COR-L47 (cell line): ENCODE measurements at places on chromosomes 2 and 18.

DNA sequence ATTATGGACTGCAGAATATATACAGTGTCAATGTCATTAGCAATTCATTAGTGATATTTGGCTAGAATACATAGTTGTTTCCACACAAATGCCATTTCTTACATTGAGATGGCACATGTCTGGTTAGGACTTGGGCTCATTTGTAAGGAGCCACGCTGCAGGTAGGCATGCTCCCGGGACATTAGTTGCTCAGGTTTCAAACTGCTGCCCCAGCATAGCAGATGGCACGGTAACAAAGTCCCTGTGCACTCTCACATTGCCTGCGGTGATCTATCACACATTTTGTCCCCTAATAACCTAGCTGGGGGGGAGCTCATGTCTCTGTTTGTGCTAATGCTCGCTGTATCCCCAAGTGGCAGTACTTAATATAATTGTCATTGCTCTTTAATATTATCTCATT, 185.1 kb downstream of the NEDD4L start:
- no peak for DNase-seq

- no peak for DNase-seq
Observed at GRCh38 chr18:56545464-56545863, 92.9 kb downstream of the TXNL1 start.

- no peak for DNase-seq
Observed at GRCh38 chr2:27871802-27872201, 18.4 kb downstream of the RBKS start.

GRCh38 chr2:32277363-32277673, 386 bp upstream of the YIPF4 start:
- DNase-seq, result no peak

DNA sequence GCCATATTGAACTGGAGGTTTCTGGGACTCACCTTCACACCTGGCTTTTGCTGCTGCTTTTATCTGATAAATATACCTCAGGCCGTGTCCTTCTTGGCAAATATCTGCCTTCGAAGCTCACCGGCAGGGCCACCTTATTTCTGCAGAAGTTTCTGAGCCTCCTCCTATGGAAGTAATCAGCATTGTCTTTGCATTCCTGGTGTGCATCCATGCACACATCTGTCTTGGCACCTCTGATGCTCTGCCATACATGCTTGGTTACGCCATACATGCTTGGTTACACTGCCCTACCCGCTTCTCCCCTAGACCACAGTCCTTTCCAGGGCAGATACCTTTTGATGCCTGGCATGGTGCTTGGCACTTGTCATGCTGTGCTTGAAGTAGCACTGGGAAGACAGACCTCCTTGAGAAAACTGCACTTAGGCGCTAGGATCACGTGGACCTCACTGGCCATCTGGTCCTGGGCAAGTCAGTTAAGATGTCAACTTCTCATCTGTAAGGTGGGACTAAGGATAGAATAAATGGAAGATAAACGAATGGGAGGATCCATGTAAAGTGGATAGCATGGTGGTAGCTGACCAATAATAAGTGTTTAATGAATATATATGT, 66.8 kb downstream of the ZNF236 start:
- no peak for DNase-seq

DNA sequence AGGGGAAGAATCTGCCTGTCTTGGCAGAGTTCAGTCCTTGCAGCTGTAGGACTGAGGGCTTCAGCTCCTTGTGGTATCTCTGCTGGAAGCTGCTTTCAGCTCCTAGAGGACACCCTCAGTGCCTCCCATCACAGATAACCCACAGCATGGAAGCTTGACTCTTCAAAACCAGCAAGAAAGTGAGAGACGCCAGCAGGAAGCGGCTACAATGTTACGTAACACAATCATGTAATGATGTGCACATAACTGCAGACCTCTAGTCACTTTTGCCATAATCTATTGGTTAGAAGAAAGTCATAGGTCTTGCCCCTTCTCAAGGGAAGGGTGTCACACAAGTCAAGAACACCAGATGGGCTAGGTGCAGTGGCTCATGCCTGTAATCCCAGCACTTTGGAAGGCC, 69.1 kb upstream of the AFF3 start:
- no peak for DNase-seq

- no peak for DNase-seq
Observed at GRCh38 chr18:58249712-58250111, 205.7 kb downstream of the NEDD4L start.

- DNase-seq, result peak; percentile 56
Observed at GRCh38 chr2:176637486-176638166, 368.4 kb downstream of the MTX2 start.

DNA sequence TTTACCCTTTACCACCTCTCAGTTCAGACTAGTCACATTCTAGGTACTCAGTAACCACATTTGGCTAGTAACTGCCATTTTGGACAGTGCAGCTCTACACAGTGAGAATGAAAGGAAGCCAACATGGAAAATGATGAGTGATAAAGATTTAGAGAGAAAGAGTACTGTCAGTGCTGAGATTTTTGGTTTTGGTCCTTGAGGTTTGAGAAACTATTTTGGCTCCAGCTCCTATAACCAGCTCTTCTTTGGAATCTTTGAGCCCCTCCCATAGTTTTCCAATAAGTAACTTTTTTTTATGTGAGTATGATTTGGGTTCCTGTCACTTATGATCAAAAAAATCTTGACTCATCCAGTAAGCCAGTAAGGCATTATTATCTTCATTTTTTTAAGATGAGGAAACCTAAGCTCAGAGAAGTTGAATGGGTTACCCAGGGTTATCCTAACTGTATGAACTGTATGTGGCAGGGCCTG, 173.0 kb downstream of the BABAM2 start:
- DNase-seq, result no peak

DNA sequence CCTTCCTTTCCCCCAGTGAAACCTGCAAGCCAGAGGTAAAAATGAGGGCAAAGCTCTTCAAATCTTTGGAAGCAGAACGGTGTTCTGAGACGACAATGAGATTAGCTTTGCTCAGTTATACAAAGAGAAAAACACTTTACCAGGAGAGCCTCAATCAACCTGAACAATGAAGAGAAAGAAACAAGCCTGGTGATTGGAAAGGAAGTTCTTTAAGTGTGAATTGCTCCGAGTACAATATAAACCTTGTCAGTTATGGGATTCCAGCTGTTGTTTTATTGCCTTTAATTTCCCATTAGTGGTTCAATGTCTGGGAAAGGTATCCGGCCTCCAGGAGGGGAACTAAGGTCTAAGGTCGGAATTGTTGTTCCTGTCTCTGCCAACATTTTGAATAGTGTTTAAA, 901.6 kb downstream of the EPHA4 start:
- peak; percentile 83 for DNase-seq

DNA sequence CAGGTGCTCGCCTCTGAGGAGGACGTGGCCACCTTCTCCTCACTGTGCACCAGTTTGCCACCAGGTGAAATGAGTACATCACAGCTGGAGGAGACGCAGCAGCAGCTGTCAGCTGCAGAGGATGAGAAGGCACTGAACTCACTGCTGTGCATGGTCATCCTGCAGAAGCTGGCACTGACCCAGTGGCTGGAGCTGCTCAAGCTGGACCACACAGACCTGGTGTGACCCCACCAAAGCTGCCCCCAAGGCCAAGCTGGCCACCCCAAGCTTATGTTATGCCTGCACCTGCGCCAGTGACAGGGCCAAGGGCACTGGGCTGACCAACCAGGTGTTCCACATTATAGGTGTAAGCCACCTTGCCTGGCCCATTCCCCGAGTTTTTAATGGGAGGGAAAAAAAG, 19.3 kb downstream of the CLK1 start:
- no peak for DNase-seq

DNA sequence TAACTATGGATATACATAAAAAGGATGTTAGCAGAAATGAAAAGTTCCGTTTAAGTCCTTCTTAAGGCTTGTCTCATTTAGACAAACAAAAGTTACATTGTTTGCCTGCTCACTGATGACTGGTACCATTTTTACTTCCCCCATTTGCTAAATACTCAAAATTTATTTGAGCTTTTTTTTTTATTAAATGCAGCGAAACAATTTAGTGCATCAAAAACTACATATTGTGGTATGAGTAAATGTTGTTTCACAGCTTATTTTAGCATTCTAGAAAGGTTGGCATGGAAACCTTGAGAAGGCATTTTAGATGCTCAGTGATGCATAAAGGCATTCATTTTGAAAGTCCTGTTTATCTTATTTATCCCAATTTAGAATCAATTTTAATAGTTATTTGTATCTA, 100.0 kb downstream of the MAP2 start:
- DNase-seq, result no peak

DNA sequence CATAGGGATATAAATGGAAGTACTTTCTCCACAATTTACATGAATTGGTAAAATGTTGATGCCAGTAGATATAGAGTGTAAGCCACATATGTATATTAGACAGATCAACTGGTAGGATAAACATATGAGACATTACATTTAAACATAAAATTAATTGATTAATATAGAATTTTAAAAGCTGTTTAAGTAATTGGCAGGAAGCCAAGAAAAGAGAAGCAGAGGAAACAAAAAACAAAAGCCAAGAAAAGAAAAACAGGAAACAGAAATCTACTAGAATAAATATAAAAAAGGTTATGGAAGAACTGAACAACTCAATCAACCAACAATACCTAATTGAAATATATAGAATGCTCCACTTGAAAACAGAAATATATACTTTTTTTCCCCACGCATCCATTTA, 920.1 kb upstream of the TMEFF2 start:
- DNase-seq, result no peak

GRCh38 chr18:23626451-23627279, 36.0 kb downstream of the ANKRD29 start:
- DNase-seq, result no peak

DNA sequence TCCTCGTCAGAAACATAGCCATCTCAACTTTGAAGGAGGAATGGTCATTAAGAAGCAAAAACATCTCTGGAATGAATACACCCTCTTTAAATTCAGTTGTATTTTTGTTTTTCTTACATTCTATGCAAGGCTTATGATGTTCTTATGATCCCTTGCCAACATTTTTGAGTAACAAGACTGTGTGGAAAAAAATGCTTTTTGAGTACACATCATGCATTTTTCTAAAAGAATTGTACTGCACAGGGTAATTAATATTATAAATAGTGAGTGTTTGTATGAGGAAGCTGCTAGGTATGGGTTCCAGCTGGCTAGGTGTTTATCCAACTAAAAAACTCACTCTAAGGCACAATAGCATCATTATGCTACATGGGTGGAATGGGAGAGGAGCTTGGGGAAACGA, 59.0 kb upstream of the SPATS2L start:
- no peak for DNase-seq

GRCh38 chr2:156023229-156023869, 309.2 kb downstream of the NR4A2 start:
- DNase-seq, result no peak

DNA sequence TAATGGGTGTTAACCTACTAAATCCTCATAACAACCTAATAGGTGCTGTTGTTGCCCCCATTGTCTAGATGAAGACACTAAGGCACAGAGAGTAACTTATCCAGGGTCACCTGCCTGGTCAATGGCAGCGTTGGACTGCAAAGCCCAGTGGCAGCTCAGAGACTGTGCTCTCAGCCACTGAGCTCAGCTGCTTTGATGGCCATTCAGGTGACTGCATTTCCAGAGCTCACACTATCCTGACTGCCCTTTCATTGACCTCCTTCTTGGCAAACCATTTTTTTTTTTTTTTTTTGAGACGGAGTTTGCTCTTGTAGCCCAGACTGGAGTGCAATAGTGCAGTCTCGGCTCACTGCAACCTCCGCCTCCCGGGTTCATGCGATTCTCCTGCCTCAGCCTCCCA, 115.2 kb downstream of the MAPK4 start:
- no peak for DNase-seq

DNA sequence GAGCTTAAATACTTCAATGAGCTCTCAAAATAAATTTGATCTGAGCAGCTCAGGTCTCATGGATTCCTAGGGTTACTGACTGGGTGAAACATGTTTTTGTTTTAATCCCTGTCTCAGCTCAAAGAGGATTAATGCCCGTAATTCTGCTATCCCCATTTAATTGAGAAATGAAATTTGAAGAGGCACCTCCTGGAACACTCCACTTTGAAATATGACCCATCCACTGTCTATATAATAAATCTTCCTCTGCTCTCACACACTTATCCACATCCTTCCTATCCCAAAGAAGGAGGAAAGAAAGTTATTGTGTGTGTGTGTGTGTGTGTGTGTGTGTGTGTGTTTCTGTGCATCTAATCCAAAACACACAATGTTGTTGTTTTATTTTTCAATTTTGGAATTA, 2082.4 kb upstream of the PIK3C3 start:
- DNase-seq, result no peak

DNA sequence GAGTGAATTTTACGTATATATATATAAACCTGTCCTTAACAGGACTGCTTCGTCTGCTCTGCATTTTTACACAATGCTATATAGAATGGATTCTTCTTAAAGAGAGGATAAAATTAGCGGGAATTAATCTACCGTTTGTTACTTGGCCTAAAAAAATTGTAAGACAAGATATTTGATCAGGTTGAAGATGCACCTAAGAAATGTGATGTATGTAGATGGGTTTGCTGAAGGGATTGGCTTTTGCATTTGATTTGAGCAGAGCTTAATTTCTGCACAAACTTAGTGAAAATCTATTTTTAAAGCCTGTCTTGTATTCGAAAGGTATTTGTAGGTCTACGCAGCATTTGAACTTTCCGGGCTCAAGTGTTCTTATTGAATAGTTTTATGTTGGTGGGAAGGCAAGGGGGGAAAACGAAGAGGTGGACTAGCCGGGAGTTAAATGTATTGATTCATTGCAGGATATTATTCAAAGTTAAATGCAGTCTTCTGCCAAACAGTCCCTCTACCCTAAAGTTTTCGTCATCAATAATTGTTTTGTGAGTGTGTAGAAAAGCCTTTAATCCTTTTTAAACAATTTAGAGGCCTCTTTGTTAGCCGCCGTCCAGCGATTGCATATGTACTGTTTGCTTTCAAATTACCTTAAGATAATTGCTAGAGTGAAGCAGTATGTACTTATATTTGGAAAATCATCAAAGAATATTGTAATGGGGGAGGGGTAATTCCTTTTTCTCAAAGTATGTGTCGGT, 1.2 kb downstream of the PPP1CB start:
- DNase-seq, result peak; percentile 37

- DNase-seq, result no peak
Observed at GRCh38 chr2:207148020-207148419, 17.7 kb downstream of the KLF7 start.

DNA sequence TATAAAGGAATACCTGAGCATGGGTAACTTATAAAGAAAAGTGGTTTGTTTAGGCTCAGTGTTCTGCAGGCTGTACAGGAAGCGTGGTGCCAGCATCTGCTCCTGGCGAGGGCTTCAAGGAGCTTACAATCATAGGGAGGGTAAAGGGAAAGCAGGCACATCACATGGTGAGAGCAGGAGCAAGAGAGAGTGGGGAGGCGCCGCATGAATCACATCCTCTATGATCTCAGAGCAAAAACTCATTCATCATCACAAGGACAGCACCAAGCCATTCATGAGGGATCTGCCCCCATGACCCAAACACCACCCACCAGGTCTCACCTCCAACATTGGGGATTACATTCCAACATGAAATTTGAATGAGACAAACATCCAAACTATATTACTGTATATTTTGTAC, 32.5 kb downstream of the R3HDM1 start:
- DNase-seq, result no peak

DNA sequence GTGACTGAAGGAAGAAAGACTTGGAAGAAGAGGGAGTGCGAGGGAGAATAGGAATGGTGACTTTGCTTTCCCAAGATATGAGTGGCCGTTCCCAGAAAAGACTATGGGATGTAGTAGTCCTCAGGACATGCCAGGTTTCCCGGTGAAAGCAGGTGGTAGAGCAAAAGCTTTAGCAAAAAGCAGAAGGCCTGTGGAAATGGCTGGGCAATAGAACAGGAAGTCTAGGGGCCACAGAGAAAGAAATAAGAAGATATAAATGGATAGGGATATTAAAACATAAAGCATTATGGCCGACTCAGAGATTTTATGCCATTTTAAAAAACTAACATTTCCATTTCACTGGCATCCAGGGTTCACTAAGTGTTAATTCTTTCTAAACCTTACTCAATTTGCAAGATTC, 1.2 kb upstream of the SERPINB13 start:
- no peak for DNase-seq
